Stimulated activated CD8-positive, alpha-beta memory T cell treated with anti-CD3 and anti-CD28 coated beads, Interleukin-7, amount 100 ng/mL, for 1 hour (primary cell): ENCODE measurements at places on chromosomes 5 and 9.

DNA sequence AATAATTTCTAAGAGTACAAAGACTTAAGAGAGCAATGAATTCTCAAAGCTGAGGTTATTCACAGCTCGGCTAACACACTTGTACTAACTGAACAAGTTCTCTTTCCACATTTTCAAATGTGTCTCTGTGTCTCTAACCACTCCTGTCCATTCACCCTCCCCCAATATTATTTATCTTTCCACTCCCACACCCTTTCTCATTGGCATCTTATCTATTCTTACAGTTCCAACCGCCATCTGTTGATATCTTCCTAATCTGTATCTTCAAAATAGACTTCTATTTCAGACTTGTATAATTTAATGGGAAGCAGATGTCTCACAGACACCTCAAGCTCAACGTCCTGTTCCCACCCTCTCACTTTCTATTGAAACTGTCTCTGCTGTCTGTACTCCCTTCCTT lies 205.9 kb downstream of the ANXA1 start:
- no peak for DNase-seq

DNA sequence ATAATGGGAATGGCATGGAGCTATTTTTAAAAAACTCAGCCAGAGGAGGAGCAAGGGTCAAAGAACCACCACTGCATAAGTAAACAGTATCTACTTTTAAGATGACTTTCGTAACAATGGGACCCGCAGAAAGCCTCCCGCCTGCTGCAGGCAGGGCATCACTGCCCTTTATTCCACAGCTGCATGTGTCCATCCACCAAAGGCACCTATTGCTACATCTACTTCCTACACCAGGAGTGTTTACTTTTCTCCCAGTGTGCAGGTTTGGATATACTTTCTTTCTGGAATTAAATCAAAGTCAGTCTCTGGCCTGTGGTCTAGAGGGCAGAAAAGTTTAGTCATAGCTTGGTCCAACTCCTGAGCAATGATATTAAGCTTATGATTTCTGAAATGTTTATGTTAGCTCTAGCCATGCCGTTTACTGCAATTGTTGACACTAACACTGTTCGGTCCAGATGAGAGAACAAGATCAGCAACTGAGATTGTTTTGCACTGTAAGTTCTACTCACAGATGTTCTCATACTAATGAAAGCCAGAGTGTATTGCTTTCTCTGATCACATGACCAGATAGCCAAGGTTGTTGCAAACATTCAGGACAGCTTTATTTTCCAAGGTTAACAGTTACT lies 391.5 kb downstream of the FGF10 start:
- no peak for DNase-seq

GRCh38 chr9:121736934-121737462 lies 85.6 kb downstream of the DAB2IP start:
- no peak for DNase-seq

GRCh38 chr9:97802276-97802675 lies 50.8 kb upstream of the FOXE1 start:
- DNase-seq: no peak

DNA sequence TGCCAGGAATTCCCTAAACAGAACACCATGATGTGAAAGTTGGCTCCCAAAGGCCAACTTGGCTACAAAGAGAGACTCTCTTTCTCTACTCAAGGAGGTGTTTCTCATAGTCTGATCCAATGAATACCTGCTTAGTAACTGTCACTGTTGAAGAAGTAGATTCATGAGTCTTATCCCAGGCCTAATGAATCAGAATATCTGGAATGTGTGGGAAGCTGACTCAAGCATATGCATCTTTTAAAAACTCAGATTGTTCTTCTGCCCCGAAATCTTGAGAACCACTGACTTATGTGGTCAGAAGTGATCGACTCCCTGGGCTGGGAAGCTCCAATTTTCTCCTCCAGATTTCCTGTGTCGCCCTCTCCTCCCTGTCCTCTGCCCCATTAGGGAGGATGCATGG lies 345.6 kb downstream of the PLK2 start:
- DNase-seq: no peak

DNA sequence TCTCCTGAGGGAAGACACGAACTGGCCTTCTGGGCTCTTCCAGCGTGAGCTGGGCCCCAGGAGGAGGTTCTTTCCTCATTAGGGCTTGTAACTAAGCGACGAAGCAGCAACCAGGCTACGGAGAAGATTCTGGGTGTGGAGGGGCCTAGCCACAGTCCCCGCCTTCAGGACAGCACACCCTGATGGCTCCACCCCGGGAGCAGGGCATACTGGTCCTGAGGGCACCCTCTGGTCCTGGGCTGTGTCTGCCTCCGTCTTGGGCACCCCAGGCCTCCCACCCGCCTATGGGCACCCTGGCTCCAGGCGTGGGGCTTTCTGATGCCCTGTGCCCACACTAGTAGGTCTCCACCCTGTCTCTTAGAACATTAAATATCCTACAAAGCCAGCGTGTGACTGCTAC lies 136.4 kb downstream of the OLFM1 start:
- DNase-seq: no peak

- no peak for DNase-seq
Measured at GRCh38 chr9:134287591-134288491, 38.4 kb upstream of the RXRA start.

- DNase-seq: no peak
Measured at GRCh38 chr5:141515141-141515540, 26.3 kb downstream of the PCDHGC5 start.

DNA sequence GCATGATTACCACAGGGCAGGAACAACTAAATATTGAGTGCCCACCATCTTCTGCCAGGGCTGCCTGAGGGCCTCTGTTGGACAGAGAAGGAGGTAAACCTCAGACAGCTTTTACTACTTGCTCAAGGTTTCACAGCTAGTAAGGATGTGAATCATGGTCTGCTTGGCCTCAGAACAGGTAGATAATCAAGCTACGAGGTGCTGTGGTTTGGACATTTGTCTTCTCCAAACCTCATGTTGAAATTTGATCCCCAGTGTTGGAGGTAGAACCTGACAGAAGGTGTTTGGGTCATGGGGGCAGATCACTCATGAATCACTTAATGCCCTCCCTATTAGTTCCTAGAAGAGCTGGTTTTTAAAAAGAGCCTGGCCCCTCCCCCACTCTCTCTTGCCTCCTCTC lies 541.2 kb upstream of the TRPC7 start:
- no peak for DNase-seq

GRCh38 chr5:165163861-165164260 lies 1658.4 kb downstream of the MAT2B start:
- no peak for DNase-seq

DNA sequence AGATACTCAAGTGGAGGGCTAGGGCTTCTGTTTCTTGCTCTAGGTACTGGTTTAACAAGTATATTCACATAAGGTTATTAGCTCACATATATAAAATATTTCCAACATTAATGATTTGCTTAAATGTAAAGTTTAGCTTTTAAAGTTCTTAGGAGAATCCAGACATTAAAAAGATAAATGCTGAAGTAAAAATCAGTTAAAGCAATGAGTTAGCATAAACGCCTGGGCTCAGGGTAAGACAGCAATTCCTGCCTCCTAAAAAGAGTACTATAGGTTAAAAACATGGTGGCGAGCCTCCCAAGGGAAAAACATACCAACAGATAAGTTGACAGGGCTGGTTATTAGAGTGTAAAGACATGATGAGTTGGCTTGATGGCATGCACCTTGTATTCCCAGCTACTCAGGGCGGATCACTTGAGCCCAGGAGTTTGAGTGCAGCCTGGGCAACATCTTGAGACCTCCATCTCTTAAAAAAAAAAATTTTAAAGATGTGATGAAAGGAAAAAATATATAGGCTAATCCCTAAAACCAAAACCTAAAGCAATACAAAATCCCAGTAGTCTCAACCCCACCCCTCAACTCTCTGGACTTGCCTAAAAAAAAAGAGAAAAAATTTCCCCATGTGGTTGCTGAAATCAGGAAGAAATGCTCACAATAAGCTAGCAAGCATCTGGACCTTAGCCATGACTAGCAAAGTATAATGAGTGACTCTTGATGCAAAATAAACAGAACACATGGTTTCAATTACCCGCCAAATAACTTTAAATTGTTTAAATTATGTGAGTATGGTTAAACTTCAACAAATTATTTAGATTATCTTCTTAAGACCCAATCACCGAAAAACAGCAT lies 3.6 kb downstream of the GOLPH3 start:
- no peak for DNase-seq

DNA sequence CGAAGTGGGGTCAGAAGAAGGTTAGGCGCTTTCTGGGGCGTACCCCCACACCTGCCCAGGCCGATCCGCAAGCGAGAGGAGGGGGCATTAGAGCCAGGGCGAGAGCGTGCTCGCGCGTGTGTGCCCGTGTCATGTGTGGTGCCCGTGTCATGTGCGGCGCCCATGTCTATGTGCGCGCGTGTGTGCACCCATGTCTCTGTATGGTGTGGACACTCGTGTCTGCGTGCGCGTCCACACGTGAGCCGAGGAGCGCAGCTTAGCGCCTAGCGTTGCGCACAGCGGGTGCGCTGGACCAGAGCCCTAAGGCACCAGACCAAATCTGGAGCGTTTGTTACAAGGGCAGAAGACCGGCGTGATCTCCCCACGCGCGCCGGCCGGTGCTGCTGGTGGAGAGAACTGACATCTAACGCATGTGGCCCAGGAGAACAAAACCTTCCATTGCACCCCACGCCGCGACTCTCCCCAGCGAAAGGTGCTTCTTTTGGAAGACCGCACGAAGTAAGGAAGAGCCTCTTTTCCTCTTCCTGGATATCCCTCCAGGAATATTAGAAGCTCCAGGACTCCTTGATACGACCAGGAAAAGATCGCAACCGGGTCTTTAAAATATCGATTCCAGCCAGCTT lies 644 bp downstream of the NIM1K start:
- no peak for DNase-seq

GRCh38 chr5:158611581-158611980 lies 488.1 kb downstream of the EBF1 start:
- DNase-seq: no peak

DNA sequence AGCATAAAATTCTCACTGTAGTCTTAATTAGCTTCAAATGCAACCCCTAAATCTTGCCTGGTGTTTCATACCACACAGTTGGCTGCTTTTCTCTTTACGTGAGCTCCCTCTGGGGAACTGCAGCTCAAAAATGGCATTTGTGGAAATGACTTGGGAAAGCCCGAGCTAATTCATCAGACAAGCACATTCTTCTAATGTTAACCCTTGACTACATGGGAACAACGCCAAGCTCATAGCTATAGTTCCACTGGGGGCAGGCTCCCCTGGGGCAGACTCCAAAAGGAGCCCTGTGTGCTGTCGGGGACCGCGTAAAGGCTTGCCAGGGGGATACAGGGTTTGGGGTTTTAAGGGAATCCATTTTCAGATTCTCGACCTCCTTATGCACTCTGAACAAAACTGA lies 301.4 kb upstream of the DAP start:
- DNase-seq: no peak

DNA sequence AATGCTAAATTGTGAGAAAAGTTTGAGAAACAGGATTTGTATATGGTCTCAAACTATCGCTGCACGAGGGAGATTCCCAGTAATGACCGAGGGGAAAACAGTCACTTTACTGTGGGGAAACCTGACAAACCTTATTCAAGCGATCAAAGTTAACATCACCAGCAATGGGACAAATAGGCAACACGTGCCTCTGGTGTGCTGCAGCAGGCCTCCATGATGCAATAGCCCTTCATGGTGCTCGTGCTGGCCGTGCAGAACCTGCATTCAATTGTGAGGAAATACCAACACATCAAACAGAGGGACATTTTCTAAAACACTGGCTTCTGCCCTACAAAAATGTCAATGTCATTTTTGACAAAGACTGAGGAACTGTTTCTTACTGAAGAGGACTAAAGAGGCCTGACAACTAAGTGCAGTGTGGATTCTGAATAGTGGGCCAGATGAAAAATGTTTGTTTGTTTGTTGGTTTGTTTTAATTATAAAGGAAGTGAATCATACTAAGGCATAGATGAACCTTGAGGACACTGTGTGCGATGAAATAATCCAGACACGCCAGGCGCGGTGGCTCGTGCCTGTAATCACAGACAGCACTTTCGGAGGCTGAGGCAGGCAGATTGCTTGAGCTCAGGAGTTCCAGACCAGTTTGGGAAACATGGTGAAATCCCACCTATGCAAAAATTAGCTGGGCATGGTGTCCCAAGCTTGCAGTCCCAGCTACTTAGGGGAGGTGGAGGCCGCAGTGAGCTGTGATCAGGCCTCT lies 17.6 kb upstream of the MARCHF6 start:
- no peak for DNase-seq

- no peak for DNase-seq
Measured at GRCh38 chr5:143536364-143536763, 132.9 kb upstream of the NR3C1 start.

- no peak for DNase-seq
Measured at GRCh38 chr5:40258222-40258621, 421.5 kb upstream of the PTGER4 start.

GRCh38 chr9:14029806-14030374 lies 284.1 kb downstream of the NFIB start:
- DNase-seq: no peak

DNA sequence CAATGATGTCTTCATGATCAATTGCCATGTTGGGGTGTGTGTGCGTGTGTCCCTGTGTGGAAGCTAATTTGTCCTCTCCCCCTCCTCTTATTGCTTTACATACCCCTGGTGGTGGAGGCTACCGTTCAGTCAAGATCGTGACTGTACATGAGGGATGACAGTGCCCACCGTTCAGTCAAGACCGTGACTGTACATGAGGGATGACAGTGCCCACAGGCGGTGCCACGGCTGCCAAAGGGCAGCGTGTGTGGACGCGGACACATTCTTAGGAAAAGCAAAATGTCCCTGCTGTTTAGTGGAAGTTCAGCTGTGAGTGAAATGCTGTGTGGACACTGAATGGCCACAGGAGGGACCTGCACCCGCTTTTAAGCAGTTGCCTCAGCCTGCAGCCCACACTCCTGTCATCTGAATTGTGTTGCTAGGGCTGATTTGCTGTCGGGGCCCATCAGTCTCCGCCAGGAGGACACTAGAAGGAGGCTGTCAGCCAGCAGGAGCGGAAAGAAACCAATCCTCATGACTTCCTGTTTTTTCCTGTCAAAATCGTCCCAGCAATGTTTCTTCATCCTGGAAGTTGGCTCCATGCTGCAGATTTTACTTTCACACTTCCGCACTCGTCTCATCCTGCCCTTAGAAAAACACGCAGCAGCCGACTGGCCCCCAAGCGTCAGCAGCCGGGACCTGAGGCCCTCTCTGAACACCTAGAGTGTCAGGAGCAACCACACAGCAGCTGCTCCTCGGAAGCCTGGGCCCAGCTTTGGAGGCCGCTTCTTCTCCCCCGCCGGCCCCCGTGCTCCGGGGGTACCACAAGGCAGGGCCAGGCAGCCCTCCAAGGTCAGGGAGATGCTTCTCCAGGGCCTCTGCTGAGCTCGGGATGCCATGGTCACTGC lies 9.1 kb downstream of the OR2V1 start:
- no peak for DNase-seq

GRCh38 chr9:3807601-3808000 lies 281.8 kb upstream of the RFX3 start:
- no peak for DNase-seq
